ENCODE measurements at places on chromosomes 5 and 9. TPM values are rescaled to one million over a fixed set of nuclear protein-coding genes. Genes with fewer than 3 reads are reported as not detected.

- no peaks in the 10 kb centered on the region for H3K27me3 ChIP-seq
- H3K36me3 ChIP-seq = peaks cover 6% of the 10 kb centered on the region
- H3K4me3 ChIP-seq = no peak overlapping the region
- no peak overlapping the region for H3K27ac ChIP-seq
- H3K4me1 ChIP-seq = no peaks in the 10 kb centered on the region
Measured at GRCh38 chr9:136533775-136534157, 12.1 kb downstream of the NOTCH1 start.

DNA sequence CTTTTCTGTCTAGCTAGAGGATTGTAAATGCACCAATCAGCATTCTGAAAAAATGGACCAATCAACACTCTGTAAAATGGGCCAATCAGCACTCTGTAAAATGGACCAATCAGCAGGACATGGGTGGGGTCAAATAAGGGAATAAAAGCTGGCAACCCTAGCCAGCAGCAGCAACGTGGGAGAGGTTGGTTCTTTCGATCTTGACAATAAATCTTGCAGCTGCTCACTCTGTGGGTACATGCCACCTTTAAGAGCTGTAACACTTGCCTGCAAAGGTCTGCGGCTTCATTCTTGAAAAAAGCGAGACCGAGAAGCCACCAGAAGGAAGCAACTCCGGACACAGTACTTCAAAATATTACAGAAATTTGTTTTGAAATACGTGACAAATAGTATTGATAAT is 424.6 kb upstream of the CDH9 start:
- no peak overlapping the region for H3K27ac ChIP-seq
- DNase-seq = no peak
- H3K4me1 ChIP-seq = no peaks in the 10 kb centered on the region
- H3K4me3 ChIP-seq = no peak overlapping the region
- H3K36me3 ChIP-seq = no peaks in the 10 kb centered on the region

DNA sequence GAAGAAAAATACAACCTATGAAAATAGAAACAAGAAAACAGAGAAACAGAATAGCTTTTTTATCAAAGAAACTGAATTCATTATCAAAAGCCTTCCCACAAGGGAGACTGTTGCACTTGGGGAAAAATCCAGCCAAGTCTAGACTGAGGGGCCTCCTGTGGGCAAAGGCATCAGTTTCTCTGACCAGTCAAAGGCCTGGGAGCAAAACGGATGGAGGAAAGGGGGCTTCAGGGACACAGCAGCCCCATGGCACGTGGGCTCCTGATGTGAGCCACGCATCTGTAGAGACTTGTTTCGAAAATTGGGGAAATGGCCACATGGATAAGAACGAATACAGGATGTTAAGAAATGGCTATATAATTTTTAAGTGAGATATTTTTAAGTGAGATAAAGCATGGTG is 21.1 kb downstream of the ZDHHC11B start:
- no peak overlapping the region for H3K27ac ChIP-seq
- H3K4me3 ChIP-seq = no peak overlapping the region
- H3K27me3 ChIP-seq = peaks cover 4% of the 10 kb centered on the region
- no peak for DNase-seq
- no peaks in the 10 kb centered on the region for H3K4me1 ChIP-seq
- no peaks in the 10 kb centered on the region for H3K36me3 ChIP-seq

GRCh38 chr9:114081441-114082016 is 3.4 kb upstream of the AMBP start:
- DNase-seq = no peak
- no peaks in the 10 kb centered on the region for H3K4me1 ChIP-seq
- H3K27me3 ChIP-seq = peaks cover 25% of the 10 kb centered on the region
- H3K36me3 ChIP-seq = no peaks in the 10 kb centered on the region
- no peak overlapping the region for H3K4me3 ChIP-seq

DNA sequence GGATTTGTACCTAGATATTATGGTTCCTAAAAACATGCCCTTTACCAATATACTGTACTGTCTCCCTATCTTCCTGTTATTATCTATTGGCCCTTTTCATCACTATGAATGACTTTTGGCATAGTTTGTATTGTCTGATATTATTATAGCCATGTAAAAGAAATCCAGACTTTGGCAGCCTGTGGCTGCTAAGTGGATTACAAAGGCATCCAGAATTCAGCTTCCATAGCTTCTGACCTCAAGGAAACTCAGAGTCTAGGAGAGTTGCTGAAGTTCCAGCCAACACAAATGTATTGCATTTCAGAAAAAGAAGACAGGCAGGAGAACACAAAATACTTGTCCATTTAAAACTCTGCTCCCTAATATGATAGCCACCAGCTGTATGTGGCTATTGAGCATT is 319.2 kb upstream of the MPDZ start:
- no peak overlapping the region for H3K4me3 ChIP-seq
- DNase-seq = no peak
- no peaks in the 10 kb centered on the region for H3K27me3 ChIP-seq
- H3K36me3 ChIP-seq = no peaks in the 10 kb centered on the region
- H3K27ac ChIP-seq = no peak overlapping the region
- no peaks in the 10 kb centered on the region for H3K4me1 ChIP-seq

DNA sequence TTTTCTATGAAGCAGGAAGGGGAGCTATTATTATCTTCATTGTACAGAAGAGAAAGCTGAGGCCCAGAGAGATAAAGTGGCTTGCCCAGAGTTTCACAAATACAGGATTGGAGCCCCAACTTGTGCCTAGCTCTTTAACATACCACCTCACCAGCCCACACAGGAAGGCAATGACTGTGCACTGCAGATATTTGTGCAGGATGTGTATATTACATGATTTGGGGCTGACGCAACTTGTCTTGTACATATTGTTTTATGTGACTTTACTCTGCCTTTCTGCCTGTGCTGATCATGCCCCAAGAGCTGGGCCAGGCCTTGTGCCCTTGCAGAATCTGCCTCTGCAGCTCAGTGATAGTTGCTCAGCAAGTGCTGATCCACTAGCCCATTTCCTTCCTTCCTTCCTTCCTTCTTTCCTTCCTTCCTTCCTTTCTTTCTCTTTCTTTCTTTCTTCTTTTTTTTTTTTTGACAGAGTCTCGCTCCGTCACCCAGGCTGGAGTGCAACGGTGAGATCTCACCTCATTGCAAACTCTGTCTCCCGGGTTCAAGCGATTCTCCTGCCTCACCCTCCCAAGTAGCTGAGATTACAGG is 106.6 kb upstream of the TBCA start:
- no peak overlapping the region for H3K27ac ChIP-seq
- no peaks in the 10 kb centered on the region for H3K36me3 ChIP-seq
- H3K27me3 ChIP-seq = peaks cover 2% of the 10 kb centered on the region
- DNase-seq = peak; percentile 70
- H3K4me1 ChIP-seq = no peaks in the 10 kb centered on the region
- no peak overlapping the region for H3K4me3 ChIP-seq

GRCh38 chr9:91071184-91071990 is 269.8 kb downstream of the SYK start:
- H3K27ac ChIP-seq = peak overlapping the region; percentile 80
- peak; percentile 90 for DNase-seq
- no peaks in the 10 kb centered on the region for H3K36me3 ChIP-seq
- H3K27me3 ChIP-seq = no peaks in the 10 kb centered on the region

GRCh38 chr5:131633830-131634229 is 1.2 kb downstream of the RAPGEF6 start:
- H3K4me1 ChIP-seq = peaks cover 10% of the 10 kb centered on the region
- H3K36me3 ChIP-seq = peaks cover 1% of the 10 kb centered on the region
- peak overlapping the region; percentile 93 for H3K4me3 ChIP-seq
- peak overlapping the region; percentile 91 for H3K27ac ChIP-seq

DNA sequence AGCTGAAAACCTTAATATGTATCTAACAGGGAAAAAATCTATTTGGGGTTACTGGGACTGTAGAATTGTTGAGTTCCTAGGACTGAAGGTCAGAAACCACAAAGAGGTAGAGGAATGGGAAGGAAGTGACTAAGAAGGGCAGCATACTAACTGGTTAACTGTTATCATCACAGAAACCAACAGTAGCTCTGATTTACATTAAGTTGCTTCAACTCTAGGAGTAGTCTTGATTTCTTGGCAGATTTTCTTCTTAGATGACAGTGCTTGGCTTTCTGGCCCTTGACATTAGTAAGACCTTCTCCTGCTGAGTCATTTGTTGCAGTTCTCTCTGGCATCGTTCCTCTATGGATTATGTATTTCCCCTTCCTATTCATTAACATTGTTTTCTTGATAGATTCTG is 116.1 kb upstream of the RASA1 start:
- peak; percentile 92 for DNase-seq
- H3K27me3 ChIP-seq = no peaks in the 10 kb centered on the region
- no peaks in the 10 kb centered on the region for H3K36me3 ChIP-seq
- peaks cover 5% of the 10 kb centered on the region for H3K4me1 ChIP-seq

DNA sequence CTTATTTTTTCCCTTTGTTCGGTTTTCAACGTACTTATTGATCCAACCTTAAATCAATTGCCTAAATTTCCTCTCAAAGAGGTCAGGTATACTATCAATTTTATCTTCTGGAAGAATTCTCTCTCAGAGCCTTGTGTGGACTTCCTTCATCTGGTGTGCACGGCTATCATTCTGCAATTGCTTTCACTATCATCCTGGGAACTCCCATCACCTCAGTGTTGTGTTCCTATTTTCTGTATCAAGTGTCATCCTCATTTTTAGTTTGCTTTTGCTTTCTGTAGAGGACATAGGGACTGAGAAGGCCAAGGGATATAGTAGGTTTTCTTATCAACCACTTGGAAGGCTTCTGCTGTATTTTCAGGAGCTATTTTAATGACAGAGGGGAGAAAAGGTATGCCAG is 11.3 kb downstream of the STOM start:
- peaks cover 44% of the 10 kb centered on the region for H3K4me1 ChIP-seq
- no peak overlapping the region for H3K4me3 ChIP-seq
- H3K27me3 ChIP-seq = no peaks in the 10 kb centered on the region
- H3K36me3 ChIP-seq = peaks cover 2% of the 10 kb centered on the region
- H3K27ac ChIP-seq = peak overlapping the region; percentile 43
- DNase-seq = no peak

DNA sequence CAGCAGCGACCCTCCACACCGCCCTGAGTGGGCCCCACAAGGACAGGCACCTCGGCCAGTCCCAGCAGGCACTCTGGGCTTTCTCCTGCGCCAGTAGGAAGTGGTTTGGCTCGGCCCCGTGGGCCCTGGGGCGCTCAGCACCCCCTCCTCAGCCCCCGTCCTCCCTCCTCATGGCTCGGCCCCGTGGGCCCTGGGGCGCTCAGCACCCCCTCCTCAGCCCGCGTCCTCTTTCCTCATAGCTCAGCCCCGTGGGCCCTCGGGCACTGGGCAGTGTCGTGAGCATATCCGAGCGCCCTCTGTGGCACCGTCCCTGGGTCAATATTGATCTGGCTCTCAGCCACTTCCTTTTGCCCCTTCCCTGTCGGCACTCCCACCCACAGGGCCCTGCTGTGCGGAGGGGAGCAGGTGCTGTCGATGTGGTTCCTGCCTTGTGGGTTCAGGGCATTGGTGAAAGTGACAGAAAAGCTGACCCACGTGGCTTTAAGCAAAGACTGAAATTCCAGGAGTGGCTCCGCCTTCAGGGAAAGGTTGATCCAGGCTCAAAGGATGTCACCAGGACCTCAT is 5.5 kb upstream of the SCGB3A1 start:
- DNase-seq = no peak
- no peaks in the 10 kb centered on the region for H3K36me3 ChIP-seq
- no peak overlapping the region for H3K27ac ChIP-seq
- no peak overlapping the region for H3K4me3 ChIP-seq

DNA sequence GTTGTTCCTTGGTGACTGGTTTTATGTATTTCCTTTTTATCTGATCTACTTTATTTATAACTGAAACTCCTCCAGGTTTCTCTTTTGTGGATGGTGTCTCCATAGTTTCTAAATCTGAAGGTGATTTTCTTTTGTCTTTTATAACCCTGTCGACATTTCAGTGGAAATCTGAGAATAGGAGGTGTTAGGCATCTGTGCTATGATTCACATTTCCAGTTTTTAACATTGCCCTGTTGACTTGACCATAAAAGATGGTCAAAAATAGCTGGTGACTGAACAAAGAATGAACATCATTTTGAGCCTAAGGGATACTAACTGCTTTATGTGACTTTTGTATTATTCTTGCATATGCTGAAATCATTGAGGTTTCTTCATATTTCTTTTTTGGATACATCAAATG is 190.5 kb downstream of the PCSK1 start:
- no peak overlapping the region for H3K27ac ChIP-seq
- peak; percentile 20 for DNase-seq
- no peaks in the 10 kb centered on the region for H3K36me3 ChIP-seq
- H3K27me3 ChIP-seq = no peaks in the 10 kb centered on the region
- no peak overlapping the region for H3K4me3 ChIP-seq
- H3K4me1 ChIP-seq = peaks cover 5% of the 10 kb centered on the region

DNA sequence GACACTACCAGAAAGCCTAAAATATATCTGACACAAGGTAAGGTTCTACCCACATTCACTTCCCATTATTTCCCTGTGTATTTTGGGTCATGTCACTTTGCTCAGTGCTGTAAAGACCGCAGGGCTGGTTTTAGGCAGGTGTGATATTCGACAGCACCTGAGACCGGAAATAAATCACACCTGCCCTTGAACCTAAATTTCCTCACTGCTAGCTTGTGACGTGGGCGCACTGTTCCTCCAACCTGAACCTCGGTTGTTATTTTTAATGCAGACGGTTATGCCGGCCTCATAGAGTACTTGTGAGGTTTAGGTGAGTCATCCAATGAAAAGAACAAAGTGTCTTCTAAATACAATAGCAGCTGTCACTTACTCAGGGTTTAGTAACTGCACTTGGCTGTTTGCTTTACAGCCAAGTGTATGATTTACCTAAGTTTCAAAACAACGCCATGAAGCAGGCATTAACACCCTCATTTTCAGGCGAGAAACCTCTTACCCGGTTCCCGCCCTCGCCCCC is 20.7 kb upstream of the ZNF782 start:
- no peaks in the 10 kb centered on the region for H3K4me1 ChIP-seq
- no peak overlapping the region for H3K27ac ChIP-seq
- peak; percentile 58 for DNase-seq

GRCh38 chr9:109945573-109945972 is 165.6 kb downstream of the PALM2AKAP2 start:
- no peak overlapping the region for H3K27ac ChIP-seq
- H3K4me1 ChIP-seq = no peaks in the 10 kb centered on the region
- no peak for DNase-seq
- no peaks in the 10 kb centered on the region for H3K36me3 ChIP-seq
- H3K4me3 ChIP-seq = no peak overlapping the region
- H3K27me3 ChIP-seq = no peaks in the 10 kb centered on the region

- no peak overlapping the region for H3K4me3 ChIP-seq
- H3K27me3 ChIP-seq = no peaks in the 10 kb centered on the region
- no peaks in the 10 kb centered on the region for H3K36me3 ChIP-seq
- no peak overlapping the region for H3K27ac ChIP-seq
- DNase-seq = no peak
Measured at GRCh38 chr5:176996780-176997179, 9.8 kb downstream of the UIMC1 start.

- no peak overlapping the region for H3K27ac ChIP-seq
- H3K4me1 ChIP-seq = peaks cover 2% of the 10 kb centered on the region
- H3K36me3 ChIP-seq = no peaks in the 10 kb centered on the region
- H3K4me3 ChIP-seq = no peak overlapping the region
Measured at GRCh38 chr5:107455111-107455544, 215.6 kb downstream of the EFNA5 start.

The ANKRD33B gene
- total RNA-seq = 7.8 TPM

The SLC9A3 gene
- total RNA-seq = 0.51 TPM

The LRRC19 gene
- not detected for total RNA-seq

The GPR151 gene
- not detected for total RNA-seq

The SOWAHA gene
- 0.17 TPM for total RNA-seq

The SH2D3C gene
- total RNA-seq = not detected

Data from fibroblast of lung (primary cell).